ENCODE measurements at places on chromosomes 2 and 18.

GRCh38 chr18:427005-427404 lies 73.5 kb downstream of the COLEC12 start:
- DNase-seq: no peak

GRCh38 chr2:71285706-71286105 lies 45.9 kb upstream of the ZNF638 start:
- DNase-seq: no peak

DNA sequence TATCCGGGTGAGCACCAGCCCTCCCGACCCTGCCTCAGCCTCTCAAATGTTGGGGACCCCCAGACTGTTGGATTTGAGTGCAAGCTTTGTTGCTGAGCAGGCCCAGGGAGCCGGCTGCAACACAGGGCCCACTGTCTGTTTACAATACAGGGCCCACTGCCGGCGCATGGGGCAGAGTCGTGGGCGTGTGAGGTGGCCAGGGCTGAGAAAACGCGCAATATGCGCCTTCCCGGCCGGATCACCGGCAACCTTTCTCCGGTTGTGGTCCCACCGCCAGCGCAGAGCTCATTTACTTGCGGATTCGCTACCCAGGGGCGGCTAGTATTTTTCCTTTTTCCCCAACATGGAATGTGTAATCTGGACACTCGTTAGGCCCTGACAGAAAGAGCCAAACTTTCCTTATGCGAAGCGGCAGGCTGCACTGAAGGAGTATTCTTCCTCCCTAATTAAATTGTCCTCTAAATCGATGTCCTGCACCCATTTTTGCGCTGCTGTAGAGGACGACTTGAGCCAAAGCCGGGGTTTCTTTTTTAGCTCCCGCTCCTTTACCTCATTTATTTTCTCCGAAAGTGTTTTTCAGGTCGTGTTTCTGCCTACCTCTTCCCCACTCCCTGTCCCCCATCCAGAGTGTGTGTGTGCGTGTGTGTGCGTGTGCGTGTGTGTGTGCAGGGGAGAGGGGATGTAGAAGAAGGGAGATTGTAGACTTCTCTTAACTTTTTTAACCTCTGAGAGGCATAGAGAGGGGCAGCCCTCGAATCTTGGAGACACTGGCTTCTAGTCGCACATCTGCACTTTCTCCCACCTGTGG lies 2.7 kb downstream of the OTX1 start:
- DNase-seq: no peak

DNA sequence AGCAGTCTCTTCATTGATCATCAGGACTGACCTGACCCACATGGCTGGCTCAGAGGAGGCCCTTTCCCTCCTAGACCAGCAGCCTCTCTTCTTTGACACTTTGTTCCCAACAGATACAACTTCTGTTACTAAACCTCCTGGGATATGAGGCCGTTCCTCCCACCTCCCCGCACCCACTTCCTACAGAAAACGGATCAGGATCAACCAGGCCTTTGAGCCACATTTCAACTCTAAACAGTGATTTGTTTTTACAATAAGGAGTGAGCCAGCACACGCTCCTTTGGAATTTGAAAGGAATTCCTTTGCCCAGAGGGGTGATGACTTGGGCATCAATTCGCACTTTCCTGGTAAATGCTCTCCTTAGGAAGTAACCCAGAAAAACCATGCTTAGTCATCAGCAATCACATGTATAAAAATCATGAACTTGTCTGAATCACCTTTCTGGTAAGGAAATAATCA lies 180.4 kb downstream of the FAM124B start:
- DNase-seq: no peak

GRCh38 chr2:212863185-212863588 lies 288.2 kb downstream of the IKZF2 start:
- no peak for DNase-seq
